ENCODE measurements at places on chromosomes 7 and 10.

GRCh38 chr7:83579740-83580139 is 69.2 kb downstream of the SEMA3E start:
- no peak for DNase-seq

- no peak for DNase-seq
Observed at GRCh38 chr7:139767561-139767982, 10.2 kb downstream of the HIPK2 start.

- DNase-seq, result peak; percentile 92
Observed at GRCh38 chr7:130891254-130892094, 157.5 kb upstream of the KLF14 start.

DNA sequence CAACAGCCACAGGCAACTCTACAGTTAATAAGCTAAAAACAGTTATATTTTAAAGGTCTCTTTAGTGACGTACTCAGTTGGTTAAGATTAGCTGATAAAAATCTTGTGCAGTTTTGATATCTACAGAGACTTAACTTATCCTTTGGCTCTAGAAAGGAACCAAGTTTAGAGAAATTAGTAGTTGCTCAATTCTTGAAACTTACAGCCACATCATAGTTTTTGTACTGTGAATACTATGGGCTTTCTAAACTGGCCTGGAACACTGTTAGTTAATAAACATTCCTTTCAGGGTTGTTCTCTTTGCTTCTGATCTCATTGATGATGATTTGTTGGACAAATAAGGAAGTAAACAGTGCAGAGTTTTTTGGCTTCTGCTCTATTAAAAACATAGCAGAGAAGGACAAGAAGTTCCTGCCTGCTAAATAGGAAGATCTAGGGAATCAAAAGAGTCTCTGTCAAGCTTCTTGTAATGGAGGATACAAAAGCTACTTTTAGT is 73.1 kb downstream of the MKLN1 start:
- DNase-seq, result no peak

GRCh38 chr10:87531908-87532622 is 27.4 kb downstream of the MINPP1 start:
- peak; percentile 19 for DNase-seq

GRCh38 chr10:84701370-84701720 is 373.0 kb downstream of the CCSER2 start:
- DNase-seq, result no peak

DNA sequence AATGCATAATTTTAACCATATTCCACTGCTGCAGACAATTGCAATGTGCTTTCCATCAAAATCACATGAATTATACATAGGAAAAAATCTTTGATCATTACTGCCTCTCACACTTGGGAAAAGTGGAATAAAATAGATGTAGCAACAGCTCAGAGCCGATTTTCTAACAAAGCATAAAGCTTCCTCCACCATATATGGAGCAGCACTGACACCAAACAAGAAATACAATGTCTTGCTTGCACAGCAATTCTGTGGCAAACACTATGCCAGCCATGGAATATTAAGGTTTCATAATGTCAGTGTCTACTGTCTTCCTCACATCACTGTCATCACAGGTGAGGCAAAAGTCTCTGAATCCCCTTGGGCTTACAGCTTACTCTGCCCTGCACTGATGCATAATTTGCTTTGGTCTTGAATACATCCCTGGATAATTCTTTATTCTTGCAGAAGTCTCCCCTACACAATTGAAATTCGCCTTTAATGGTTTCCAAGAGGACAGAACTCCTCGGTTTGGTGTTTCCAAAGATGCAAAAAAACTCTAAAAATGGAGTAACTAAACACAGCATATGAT is 198.5 kb downstream of the CACNA2D1 start:
- DNase-seq, result no peak

- DNase-seq, result no peak
Observed at GRCh38 chr7:82156168-82156567, 287.4 kb downstream of the CACNA2D1 start.

DNA sequence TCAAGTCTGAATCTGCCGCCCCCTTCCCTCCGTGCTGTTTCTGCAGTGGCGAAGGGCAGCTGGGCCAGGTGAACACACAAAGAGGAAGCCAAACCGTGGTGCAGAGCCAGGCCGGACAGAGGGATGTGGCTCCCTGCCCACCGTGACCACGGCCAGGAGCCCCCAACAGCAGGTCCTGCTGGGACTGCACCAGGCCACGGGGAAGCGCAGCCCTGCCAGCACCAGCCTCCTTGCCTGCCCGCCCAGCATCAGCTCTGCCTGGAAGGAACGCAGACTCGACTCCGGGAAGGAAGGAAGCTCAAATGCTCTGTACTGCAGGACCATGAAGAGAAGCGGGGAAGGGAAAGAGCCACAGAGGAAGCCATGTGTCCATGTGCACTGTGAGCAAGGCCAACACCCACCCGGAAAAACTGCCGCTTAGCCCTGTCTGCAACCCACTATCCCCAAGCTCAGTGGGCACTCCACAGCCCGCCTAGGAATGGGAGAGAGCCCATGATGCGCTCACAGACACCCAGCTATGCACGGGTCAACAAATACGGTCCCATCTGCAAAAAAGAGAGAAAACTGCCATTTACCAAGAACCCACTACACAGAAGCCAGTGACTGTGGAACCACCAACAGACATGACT is 19.0 kb downstream of the GPER1 start:
- no peak for DNase-seq

DNA sequence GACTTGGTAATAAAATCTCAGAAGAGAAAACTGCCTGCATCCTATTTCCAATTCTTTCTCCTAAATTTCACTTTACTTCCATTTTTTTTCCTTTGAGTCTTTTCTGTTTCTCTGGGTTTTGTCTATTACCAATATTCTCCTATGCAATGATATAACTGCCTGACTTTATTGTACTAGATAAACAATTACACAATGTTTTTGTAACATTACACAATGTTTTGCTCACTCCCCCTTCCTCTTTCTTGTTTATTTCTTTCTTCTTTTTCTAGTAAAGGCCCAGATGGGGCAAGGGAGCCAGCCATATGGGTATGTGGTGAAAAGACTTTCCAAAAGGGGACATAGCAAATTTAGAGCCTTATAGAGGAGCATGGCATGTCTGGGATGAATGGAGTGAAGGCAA is 278.7 kb upstream of the PHYHIPL start:
- DNase-seq, result no peak

GRCh38 chr7:3464900-3465622 is 164.0 kb downstream of the SDK1 start:
- no peak for DNase-seq
